ENCODE measurements at places on chromosomes 7 and 10.

DNA sequence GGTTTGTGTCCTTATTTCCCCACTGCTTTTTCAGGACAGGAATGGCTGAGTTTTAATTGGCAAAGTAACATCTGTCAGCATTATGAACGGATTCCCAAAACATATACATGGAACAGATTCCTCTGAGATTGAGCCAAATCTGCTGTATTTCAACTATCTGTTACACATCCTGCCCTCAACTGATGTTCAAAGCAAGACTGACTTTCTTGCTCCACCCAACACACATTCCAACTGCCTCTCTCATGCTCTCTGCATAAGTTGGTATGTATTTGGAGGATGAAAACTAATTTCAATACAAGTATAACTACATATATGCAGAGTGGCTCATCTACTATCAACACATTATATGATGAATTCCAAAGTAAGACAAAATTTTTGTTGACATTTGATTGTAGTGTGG is 342.2 kb downstream of the GATA3 start:
- DNase-seq = peak; percentile 65

- DNase-seq = no peak
Measured at GRCh38 chr10:18144928-18145327, 4.7 kb downstream of the CACNB2 start.

GRCh38 chr7:76000566-76000965 is 6.2 kb upstream of the TMEM120A start:
- DNase-seq = no peak

GRCh38 chr7:146728141-146728540 is 611.5 kb downstream of the CNTNAP2 start:
- no peak for DNase-seq

- no peak for DNase-seq
Measured at GRCh38 chr10:127197154-127197432, 702 bp upstream of the INSYN2A start.

DNA sequence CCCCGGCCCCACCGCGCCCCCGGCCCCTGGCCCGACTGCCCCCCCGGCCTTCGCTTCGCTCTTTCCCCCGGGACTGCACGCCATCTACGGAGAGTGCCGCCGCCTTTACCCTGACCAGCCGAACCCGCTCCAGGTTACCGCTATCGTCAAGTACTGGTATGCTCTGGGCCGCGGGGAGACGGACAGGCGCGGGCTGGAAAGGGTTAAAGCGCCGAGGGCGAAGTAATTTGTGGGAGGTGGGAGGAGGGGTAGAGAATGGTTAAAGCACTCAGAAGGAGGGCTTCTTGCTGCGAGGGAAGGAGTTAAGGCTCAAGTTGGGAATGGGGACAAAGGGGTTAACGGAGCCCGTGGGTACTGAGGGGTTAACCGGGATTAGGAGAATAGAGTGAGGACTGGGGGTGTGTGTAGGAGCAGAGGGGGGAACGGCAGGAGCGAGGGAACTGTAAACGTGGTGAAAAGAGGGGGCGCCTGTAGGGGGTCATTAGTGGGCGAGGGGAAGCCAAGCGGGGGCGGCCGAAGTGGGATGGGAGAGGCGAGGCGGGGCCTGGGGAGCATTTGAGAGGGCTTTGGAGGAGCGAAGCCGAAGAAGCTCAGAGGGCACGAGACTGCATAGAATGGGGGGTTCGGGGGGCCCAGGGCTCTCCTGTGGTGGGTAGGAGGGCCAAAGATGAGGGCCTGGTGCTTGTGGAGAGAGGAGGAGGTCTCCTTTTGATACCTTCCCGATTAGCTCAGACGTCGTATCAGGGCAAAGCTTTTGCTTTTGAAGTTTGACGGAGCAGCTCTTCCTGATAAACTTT is 605 bp downstream of the SUFU start:
- DNase-seq = no peak

DNA sequence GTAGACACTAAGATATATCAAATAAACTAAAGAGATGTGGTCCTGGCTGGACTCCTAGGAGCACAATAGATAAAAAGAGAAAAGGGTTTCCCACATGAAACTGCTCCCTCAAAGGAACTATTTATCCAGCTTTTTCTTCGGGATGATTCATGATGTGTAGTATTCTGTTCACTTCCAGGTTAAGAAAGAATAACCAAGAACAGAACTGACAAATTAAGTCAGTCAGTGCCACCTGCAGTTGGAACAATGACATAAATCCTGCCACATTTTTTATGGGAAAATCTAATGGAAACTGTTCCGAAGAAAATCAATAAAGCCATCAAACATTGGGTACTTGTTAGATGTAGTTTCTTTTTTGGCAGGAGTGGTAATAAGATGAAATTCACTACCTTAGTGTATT is 87.1 kb downstream of the POLR1F start:
- DNase-seq = peak; percentile 30

GRCh38 chr10:127265288-127265687 is 68.9 kb upstream of the INSYN2A start:
- DNase-seq = no peak

Data from HS-27A (cell line).